CD4-positive, alpha-beta T cell (primary cell): ENCODE measurements at places on chromosomes 4 and X. TPM values are rescaled to one million over a fixed set of nuclear protein-coding genes. Genes with fewer than 3 reads are reported as not detected.
A peak's percentile ranks its signal among the peaks of the same experiment; 100 is the strongest.

DNA sequence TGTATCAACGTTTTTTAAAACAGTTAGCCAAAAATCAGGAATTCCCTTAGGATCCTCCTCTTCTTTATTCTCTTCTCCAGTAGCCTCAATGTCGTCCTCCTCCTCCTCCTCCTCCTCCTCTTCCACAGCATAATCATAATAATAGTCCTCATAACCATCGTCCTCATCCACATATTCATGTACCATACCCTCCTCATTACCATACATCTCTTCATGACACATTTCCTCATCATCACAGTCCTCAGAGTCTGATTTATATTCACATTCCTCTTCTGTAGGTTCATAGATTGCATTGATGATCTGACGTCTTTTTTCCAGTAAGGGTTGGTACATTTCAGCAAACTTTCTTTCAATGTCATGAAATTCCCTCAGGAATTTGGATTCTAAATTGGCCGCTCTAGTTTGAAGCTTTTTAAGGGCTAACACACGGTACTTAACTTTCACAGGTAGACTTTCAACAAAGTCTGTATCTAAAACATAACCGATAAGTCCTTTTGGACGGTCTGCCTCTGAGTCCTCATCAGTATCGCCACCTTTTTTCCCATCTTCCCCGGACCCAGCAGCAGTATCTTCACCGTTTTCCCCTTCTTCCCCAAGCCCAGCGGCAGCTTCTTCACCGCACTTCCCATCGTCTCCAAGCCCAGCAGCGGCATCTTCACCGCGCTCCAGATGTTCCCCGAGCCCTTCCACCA is 771 bp downstream of the NAP1L2 start:
- H3K36me3 ChIP-seq: no peaks in the 10 kb centered on the region
- peak overlapping the region; percentile 70 for H3K4me3 ChIP-seq
- H3K27me3 ChIP-seq: no peaks in the 10 kb centered on the region
- no peak overlapping the region for H3K27ac ChIP-seq

GRCh38 chr4:1290165-1290977 is 680 bp downstream of the MAEA start:
- no peak for DNase-seq
- H3K27ac ChIP-seq: peak overlapping the region; percentile 47
- no peaks in the 10 kb centered on the region for H3K27me3 ChIP-seq
- peaks cover 55% of the 10 kb centered on the region for H3K4me1 ChIP-seq

Gene ELOVL6
- total RNA-seq: 2.9 TPM

GRCh38 chrX:109448282-109448938 is 33.5 kb downstream of the GUCY2F start:
- H3K4me3 ChIP-seq: no peak overlapping the region
- no peaks in the 10 kb centered on the region for H3K4me1 ChIP-seq
- no peaks in the 10 kb centered on the region for H3K27me3 ChIP-seq
- DNase-seq: no peak
- no peak overlapping the region for H3K27ac ChIP-seq

- H3K36me3 ChIP-seq: no peaks in the 10 kb centered on the region
- no peak overlapping the region for H3K4me3 ChIP-seq
- peak; percentile 15 for DNase-seq
Observed at GRCh38 chr4:5712517-5712916, 1.5 kb downstream of the EVC start.

GRCh38 chrX:74346088-74346487 is 42.1 kb downstream of the ZCCHC13 start:
- no peak overlapping the region for H3K27ac ChIP-seq
- no peaks in the 10 kb centered on the region for H3K36me3 ChIP-seq
- H3K4me1 ChIP-seq: peaks cover 2% of the 10 kb centered on the region
- H3K4me3 ChIP-seq: no peak overlapping the region
- H3K27me3 ChIP-seq: no peaks in the 10 kb centered on the region
- DNase-seq: no peak

DNA sequence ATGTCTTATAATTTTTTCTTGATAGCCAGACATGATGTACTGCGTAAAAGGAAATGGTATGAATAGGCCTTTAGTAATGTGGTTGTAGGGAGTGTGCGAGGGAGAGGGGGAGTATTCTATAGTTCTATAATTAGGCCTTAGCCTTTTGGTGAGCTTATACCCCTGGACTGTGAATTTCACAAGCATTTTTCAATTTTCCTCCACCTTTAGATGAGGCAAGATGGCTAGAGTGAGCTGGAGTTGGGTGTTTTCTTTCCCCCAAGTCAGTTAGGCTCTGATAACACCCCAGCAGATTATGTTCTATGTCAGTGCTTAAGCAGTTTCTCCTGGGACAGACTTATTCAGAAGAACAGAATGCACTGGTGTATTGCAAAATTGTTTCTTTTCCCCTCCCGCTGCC is 210.2 kb upstream of the NPY2R start:
- no peak overlapping the region for H3K27ac ChIP-seq
- H3K27me3 ChIP-seq: no peaks in the 10 kb centered on the region
- H3K4me1 ChIP-seq: no peaks in the 10 kb centered on the region
- H3K36me3 ChIP-seq: no peaks in the 10 kb centered on the region

GRCh38 chrX:9420275-9421265 is 44.3 kb upstream of the TBL1X start:
- DNase-seq: no peak
- no peaks in the 10 kb centered on the region for H3K27me3 ChIP-seq
- no peak overlapping the region for H3K4me3 ChIP-seq
- H3K27ac ChIP-seq: no peak overlapping the region

Gene CFI
- not detected for total RNA-seq

GRCh38 chr4:31674313-31674947 is 954.3 kb downstream of the PCDH7 start:
- H3K4me1 ChIP-seq: no peaks in the 10 kb centered on the region
- no peak overlapping the region for H3K4me3 ChIP-seq
- H3K36me3 ChIP-seq: no peaks in the 10 kb centered on the region
- DNase-seq: no peak
- no peaks in the 10 kb centered on the region for H3K27me3 ChIP-seq
- no peak overlapping the region for H3K27ac ChIP-seq

- no peaks in the 10 kb centered on the region for H3K27me3 ChIP-seq
- H3K36me3 ChIP-seq: no peaks in the 10 kb centered on the region
- H3K27ac ChIP-seq: no peak overlapping the region
- no peaks in the 10 kb centered on the region for H3K4me1 ChIP-seq
- H3K4me3 ChIP-seq: no peak overlapping the region
- DNase-seq: no peak
Observed at GRCh38 chr4:23853986-23854660, 35.7 kb downstream of the PPARGC1A start.

DNA sequence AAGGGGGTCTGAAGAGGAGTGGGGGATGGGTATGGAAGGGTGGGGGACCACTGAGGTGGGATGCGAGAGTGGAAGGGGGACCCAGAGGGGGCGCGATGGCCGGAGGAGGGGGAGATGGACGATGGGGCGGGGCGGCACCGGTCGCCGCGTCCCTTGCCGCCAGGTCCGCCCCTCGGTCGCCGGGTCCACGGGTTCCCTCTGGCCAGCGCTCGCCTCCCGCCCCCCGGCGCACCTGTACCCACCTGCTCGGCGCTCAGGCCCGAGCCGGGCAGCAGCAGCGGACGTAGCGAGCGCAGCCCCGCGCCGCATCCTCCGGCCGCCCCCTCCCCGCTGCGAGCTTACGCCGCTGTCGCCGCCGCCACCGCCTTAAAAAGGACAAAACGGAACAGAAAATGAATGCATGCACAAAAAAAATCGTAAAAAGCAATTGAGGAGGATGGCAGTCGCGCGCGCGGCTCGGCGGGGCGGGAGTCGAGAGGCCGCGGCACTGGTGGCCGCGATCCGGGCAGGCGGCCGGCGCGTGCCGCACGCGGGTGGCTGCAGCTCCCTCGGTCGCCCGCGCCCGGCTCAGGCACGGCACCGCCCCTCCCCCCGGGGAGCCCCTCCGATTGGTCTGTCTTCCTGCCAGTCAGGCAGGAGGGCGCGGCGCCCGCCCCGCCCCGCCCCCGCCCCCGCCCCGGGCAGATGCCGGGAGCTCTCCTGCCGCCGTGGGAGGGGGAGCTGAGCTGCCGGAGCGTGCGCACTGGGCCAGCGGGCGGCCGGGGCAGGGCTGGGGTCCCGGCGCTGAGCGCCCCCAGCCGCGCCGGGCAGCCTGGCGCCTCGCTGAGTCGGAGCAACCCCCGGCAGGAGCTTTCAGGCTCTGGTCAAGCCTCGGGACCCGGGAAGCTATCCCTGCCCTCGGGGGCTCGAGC is at the start of gene JAKMIP1:
Gene JAKMIP1, minus strand, starts transcription at position 539 of the 911 bp plus-strand sequence. CDS start 87,699 bp downstream, outside the sequence.
- H3K4me3 ChIP-seq: peak within 1 kb of the TSS; percentile 57
- no peaks in the 10 kb centered on the region for H3K36me3 ChIP-seq
- H3K27ac ChIP-seq: no peak within 1 kb of the TSS

GRCh38 chr4:152419809-152420208 is 116.1 kb downstream of the FBXW7 start:
- H3K27me3 ChIP-seq: no peaks in the 10 kb centered on the region
- H3K4me3 ChIP-seq: no peak overlapping the region
- no peak overlapping the region for H3K27ac ChIP-seq
- H3K4me1 ChIP-seq: no peaks in the 10 kb centered on the region

GRCh38 chr4:94635177-94635576 is 122.6 kb upstream of the BMPR1B start:
- no peak overlapping the region for H3K4me3 ChIP-seq
- H3K27ac ChIP-seq: no peak overlapping the region
- no peaks in the 10 kb centered on the region for H3K4me1 ChIP-seq
- no peaks in the 10 kb centered on the region for H3K36me3 ChIP-seq
- no peak for DNase-seq

GRCh38 chr4:140293979-140294378 is 79.5 kb upstream of the SCOC start:
- H3K36me3 ChIP-seq: no peaks in the 10 kb centered on the region
- H3K27ac ChIP-seq: no peak overlapping the region
- no peak for DNase-seq
- H3K4me1 ChIP-seq: no peaks in the 10 kb centered on the region

GRCh38 chr4:11179796-11180195 is 248.9 kb downstream of the HS3ST1 start:
- H3K4me3 ChIP-seq: no peak overlapping the region
- H3K4me1 ChIP-seq: no peaks in the 10 kb centered on the region
- H3K27ac ChIP-seq: no peak overlapping the region
- DNase-seq: no peak
- no peaks in the 10 kb centered on the region for H3K36me3 ChIP-seq

Gene NOX1
- not detected for total RNA-seq

Gene SPANXD
- not detected for total RNA-seq

GRCh38 chrX:109782994-109783700 is 50.1 kb upstream of the ACSL4 start:
- no peaks in the 10 kb centered on the region for H3K27me3 ChIP-seq
- H3K36me3 ChIP-seq: no peaks in the 10 kb centered on the region
- H3K4me1 ChIP-seq: no peaks in the 10 kb centered on the region
- H3K27ac ChIP-seq: no peak overlapping the region

Gene CT45A5
- not detected for total RNA-seq

Gene FAM13A
- 10.2 TPM for total RNA-seq

- no peak overlapping the region for H3K4me3 ChIP-seq
- no peak for DNase-seq
- no peaks in the 10 kb centered on the region for H3K36me3 ChIP-seq
- no peak overlapping the region for H3K27ac ChIP-seq
Observed at GRCh38 chr4:55634417-55635128, 1.5 kb downstream of the NMU start.

Gene ERVMER34-1
- total RNA-seq: not detected

- H3K27ac ChIP-seq: no peak overlapping the region
- no peaks in the 10 kb centered on the region for H3K4me1 ChIP-seq
- H3K36me3 ChIP-seq: no peaks in the 10 kb centered on the region
- DNase-seq: no peak
- H3K4me3 ChIP-seq: no peak overlapping the region
Observed at GRCh38 chrX:107610667-107611066, 17.6 kb upstream of the PRPS1 start.

Gene FNIP2
- 7.5 TPM for total RNA-seq

DNA sequence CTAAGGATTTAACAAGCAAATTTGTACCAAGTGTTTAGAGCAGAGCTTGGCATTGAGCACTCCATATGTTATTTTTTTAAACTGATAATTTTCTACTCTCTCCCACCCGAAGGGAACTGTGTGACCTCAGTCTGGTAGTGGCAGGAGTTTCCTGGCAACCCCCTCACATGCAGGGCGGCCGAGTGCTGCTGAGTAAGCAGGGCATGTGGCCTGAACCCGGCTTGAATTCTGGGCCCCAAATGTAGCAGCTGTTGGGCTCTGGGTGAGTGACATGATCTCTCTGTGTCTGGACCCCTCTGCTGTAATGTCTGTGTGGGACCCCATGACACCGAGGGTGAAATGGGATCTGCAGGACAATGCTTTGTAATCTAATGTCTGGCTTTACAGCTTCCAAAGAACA is 13.6 kb upstream of the C4orf50 start:
- H3K4me1 ChIP-seq: no peaks in the 10 kb centered on the region
- no peak for DNase-seq
- H3K36me3 ChIP-seq: no peaks in the 10 kb centered on the region
- H3K27me3 ChIP-seq: no peaks in the 10 kb centered on the region
- no peak overlapping the region for H3K27ac ChIP-seq
- no peak overlapping the region for H3K4me3 ChIP-seq

- peaks cover 2% of the 10 kb centered on the region for H3K4me1 ChIP-seq
- H3K27ac ChIP-seq: no peak overlapping the region
- H3K36me3 ChIP-seq: no peaks in the 10 kb centered on the region
- DNase-seq: no peak
Observed at GRCh38 chr4:165612936-165613335, 234.1 kb downstream of the CPE start.

DNA sequence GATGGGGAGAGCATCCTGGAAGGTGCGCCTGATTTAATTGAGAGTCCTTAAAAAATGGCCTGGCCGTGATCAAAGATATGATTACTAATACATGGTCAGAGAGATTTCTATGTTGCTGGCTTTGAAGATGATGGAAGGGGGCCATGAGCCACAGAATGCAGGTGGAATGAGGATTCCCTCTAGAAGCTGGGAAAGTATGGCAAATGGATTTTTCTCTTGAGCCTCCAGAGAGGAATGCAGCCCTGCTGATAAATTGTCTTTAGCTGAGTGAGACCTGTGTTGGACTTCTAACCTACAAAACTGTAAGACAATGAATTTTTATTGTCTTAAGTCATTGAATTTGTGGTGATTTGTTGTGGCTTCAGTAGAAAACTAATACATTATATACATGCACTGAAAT is 7.7 kb downstream of the NUDT9 start:
- H3K4me3 ChIP-seq: no peak overlapping the region
- no peak for DNase-seq

- no peak overlapping the region for H3K27ac ChIP-seq
- peaks cover 5% of the 10 kb centered on the region for H3K4me1 ChIP-seq
- H3K36me3 ChIP-seq: peaks cover 3% of the 10 kb centered on the region
- peak; percentile 67 for DNase-seq
- H3K4me3 ChIP-seq: no peak overlapping the region
Observed at GRCh38 chr4:139030614-139031235, 15.1 kb downstream of the NOCT start.

DNA sequence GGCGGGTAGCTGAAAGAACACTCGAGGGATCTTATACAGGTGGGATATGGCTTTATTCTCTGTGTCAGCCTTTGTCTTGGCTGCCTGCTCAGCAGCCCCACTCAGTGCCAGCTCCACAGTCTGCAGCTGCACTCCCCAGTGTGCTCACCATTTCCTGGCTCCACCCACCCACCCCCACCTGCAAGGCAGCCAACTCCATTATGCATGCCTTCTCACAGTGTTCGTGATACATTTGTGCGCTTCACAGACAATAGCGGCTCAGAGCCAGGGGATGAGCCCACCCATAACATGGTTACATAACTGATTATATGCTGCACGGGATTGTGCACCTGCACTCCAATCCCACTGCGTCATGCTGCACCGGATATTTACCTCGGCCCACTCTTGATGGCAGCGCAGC is 8.8 kb upstream of the TMEM128 start:
- H3K27me3 ChIP-seq: no peaks in the 10 kb centered on the region
- no peak overlapping the region for H3K27ac ChIP-seq
- no peak for DNase-seq

GRCh38 chr4:145827885-145828284 is 110.7 kb downstream of the ZNF827 start:
- no peak for DNase-seq
- H3K27me3 ChIP-seq: no peaks in the 10 kb centered on the region
- peaks cover 9% of the 10 kb centered on the region for H3K4me1 ChIP-seq
- H3K4me3 ChIP-seq: no peak overlapping the region

Gene FGFBP2
- total RNA-seq: 1.7 TPM

Gene TCP11X2
- not detected for total RNA-seq
